GF-D8 (cell line): ENCODE measurements at places on chromosomes 7 and 10.

- no peak for DNase-seq
Observed at GRCh38 chr7:28102797-28103196, 77.8 kb downstream of the JAZF1 start.

DNA sequence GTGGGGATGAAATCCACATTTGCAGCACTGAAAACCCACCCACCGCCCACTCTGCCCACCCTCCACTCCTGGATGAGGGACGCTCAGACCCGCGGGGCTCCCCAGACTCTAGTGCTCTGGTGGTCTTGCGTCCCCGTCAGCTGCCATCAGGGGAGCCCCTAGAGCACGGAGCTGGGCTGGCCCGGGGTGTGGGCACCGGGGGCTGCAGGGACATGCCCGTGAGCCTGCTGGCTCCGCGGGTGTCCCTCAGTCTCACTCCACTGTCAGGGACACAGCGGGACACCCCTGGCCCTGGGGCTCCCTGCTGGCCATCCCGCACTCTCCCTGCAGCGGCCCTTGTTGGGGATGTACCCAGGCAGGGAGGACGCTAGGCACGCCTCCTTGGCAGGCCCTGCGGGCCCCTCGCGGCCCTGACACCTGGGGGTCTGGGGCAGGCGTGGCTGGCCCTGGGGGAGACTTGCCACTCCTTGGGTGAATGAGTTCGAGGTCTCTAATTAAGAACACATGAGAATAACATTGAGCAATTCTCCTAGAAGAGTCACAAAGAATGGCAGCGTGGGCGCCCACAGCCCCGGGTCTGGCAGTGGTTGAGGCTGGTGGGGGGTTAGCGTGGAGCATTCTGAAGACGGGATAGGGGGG lies 64.2 kb downstream of the CFAP46 start:
- DNase-seq: no peak

- DNase-seq: no peak
Observed at GRCh38 chr7:38880454-38880853, 28.5 kb downstream of the VPS41 start.

DNA sequence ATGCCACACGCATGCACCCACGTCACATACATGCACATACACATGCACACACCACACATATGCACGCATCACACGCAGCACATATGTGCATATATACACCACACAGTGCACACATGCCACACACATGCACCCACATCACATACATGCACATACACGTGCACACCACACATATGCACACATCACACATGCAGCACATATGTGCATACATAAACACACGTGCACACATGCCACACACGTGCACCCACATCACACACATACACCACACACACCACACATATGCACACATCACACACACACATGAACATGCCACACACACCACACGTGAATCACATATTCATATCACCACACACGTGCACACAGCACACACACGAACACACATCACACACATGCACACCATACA lies 338.8 kb downstream of the PTPRN2 start:
- no peak for DNase-seq

DNA sequence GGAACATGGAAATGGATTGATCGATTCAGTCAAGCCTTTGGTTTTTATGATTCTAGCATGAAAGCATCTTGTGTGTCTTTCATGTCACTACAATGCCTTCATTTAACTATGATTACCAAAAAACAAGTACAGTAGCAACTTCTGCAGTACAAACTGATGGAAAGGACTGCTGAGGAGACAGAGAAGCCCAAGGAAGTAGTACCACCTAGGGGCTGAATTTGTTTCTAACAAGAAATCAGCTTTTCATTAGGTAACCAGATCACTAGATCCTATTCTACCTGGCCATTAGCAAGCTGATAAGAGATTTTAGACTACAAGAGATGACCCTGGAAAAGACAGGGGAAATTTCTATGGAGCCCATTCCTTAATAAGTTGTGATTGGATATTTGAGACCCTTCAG lies 3.2 kb upstream of the IFIT1 start:
- no peak for DNase-seq

DNA sequence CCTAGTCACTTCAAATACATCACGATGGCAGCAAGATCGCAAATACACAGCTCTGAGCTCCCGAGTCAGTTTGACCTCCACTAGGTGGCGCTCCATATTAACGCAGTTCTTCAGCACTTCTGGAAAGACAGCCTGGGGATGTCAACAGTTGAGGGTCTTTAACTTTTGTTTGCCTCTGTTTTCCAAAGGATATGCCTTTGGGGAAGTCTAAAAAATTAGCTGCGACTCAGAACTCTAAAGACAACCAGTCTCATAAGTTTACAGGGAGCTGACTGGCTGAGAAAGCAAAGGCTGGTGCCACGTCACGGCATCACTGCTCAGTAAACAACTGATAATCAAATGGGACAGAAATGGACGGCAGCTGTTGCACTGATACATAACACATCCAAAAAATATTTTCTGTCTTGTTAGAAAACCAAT lies 458.8 kb downstream of the SORCS1 start:
- DNase-seq: no peak

DNA sequence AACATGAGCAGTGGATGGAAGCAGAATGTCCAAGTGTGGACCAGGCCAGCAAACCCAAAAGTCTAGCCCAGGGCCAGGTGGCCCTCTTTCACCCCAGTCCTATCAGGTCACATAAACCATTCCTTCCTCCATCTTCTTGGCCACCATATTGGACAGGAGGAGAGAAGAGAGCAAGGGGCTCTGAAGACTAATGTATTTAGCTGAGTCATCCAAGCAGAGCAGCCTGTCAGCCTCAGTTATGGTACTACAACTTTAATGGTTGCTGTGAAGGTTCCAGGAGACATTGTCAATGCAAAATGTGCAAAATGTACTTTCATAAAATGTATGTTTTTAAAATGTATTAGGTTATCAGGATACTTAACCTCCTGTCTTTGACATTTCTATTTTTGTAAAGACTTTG lies 159.5 kb downstream of the GPAM start:
- no peak for DNase-seq

DNA sequence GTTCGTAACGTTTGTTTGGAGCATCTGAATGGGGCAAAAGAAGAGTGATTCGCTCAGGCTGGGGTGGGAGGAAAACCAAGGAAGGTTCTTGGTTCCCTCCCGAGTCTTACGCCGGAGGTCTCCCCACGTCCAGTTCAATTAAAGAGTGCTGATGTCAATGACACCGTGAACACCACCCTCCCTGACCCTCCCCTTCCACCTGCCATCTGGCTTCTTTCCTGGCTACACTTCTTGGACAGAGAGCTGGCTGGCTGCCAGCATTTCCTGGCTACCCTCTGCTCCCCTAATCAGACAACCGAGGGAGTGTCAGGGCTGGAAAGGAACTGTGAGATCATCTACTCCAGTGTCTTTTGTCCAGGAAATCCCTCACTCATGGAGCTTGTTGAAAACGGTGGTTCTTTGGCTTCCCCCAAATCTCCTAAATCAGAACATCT lies 24.1 kb upstream of the FFAR4 start:
- no peak for DNase-seq

DNA sequence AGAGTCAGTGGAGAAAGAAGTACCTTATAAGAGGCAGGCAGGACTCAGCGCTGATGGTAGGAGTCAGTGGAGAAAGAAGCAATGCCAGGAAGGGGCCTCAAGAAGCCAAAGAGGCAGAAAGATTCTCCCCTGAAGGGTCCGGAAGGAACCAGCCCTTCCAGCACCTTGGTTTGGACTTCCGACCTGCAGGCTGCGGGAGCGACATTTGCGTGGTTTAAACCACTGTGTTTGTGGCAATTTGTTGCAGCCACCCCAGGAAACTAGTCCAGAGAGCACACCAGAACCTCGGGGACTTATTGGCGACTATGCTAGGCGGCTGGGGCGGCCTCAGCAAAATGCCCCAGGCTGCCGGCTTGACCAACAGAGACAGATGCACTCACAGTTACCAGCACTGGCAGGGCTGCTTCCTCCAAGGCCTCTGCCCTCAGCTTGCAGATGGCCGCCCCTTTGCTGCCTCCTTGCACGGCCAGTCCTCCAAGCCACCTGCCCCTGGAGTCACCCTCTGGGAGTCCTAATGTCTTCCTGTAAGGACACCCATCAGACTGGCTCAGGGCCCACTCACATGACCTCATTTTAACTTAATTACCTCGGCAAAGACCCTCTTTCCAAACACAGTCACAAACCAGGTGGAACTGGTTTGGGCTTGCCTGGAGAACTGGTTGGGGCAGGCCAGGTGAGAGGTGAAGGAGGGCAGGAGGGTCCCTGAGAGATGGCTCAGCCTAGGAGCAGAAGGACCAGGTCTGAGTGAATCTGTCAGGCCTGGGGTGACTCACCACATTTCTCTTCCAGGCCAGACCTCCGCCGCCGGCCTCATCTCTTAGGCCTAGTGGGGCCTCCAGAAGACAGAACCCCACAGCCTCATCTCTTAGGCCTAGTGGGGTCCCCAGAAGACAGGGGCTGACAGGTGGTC lies 26.1 kb downstream of the CALML3 start:
- DNase-seq: no peak

- DNase-seq: no peak
Observed at GRCh38 chr7:106068538-106068961, 43.6 kb downstream of the SYPL1 start.

- DNase-seq: no peak
Observed at GRCh38 chr7:90923541-90923997, 327.4 kb downstream of the CDK14 start.

DNA sequence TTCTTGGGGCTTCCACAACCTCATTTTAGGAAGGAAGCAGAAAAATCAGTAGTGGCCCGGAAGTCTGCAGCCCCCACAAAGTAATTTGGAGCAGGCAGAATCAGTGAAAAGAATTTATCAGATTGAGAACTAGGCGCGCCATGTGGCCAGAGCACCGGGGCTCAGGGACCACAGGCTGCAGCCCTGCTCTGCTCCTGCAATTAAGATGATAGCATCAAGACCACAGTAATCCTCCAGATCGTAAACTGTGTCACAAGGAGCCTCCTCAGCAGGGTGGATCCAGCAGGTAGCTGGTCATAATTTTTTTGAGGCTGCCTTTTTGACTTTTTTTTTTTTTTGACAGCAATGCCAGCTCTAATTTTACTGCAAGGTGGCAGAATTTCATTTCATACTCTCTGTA lies 209.0 kb upstream of the ZMIZ1 start:
- no peak for DNase-seq
